ENCODE measurements at places on chromosomes 7 and 10.
A peak's percentile ranks its signal among the peaks of the same experiment; 100 is the strongest.

DNA sequence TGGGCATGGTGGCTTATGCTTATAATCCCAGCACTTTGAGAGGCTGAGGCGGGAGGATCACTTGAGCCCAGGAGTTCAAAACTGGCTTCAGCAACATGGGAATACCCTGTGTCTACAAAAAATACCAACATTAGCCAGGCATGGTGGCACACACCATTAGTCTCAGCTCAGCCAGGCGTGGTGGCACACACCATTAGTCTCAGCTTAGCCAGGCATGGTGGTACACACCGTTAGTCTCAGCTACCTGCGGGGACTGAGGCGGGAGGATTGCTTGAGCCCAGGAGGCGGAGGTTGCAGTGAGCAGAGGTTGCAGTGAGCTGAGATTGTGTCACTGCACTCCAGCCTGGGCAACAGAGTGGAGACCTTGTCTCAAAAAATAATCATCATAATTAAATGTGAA lies 9.0 kb downstream of the LRRC27 start:
- no peak for DNase-seq

DNA sequence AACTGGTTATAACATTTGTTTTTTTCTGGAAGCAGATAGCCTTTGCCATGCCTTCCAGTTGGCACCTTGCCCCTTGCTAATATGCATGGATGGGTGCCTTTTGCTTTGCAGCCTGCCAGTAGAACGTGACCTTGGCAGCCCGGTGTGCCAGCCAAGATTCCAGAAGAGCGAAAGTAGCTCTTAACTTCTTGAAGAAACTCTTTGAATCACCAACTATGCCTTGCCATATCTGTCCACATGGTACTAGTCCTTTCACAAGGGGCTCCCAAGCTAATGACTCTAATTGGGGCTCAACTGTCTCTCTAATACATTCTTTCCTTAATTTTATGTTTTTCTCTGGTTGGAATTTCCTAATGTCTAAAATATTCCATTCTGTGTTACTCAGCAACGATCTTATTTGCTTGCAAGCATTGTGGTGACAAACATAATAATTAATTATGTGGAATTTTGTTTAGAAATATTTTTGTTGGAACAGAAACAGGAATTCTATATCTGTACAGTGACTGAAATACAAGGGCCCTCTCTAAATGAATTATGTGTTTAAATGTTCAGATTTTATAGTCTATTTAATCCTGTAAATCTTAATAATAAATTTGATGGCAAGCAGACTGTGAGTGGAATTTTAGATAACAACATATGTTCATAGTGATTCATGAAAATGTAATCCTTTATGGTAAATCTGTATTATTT lies 45.8 kb downstream of the HDAC9 start:
- DNase-seq = peak; percentile 11

GRCh38 chr7:131604841-131605279 lies 48.4 kb upstream of the PODXL start:
- DNase-seq = peak; percentile 46

GRCh38 chr10:74558403-74558802 lies 268.0 kb upstream of the KAT6B start:
- DNase-seq = no peak

DNA sequence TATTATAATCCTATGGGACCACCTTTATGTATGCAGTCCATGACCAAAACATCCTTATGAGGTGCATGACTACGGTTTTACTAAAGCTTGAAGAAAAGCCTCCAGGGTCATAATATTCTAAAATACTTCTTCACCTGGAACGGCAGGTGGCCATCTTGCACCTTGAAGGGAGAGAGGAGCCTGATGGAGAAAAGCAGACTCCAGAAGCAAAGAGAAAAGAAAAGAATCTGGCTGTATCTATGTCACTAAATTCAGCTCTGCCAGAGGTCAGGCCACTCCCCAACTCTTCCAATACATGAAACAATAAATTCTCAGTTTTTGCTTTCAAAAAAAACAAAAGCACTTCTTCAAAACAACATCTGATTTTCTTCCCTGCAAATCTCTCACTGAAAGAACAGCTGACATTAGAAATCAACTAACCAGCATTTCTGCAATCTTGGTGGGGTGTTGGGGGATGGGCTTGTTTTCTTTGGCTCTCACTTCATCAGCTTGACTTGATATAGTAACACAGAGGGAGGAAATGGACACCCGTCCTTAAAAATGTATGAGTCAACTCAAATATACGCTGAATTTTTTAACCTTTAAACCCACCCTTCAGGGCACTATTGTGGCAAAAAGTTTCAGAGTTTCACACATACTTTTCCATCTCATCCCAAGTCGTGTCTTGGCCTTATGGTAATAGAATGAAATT lies 21.7 kb downstream of the HIBADH start:
- peak; percentile 5 for DNase-seq

GRCh38 chr7:36366005-36366717 lies 23.5 kb upstream of the ANLN start:
- no peak for DNase-seq

DNA sequence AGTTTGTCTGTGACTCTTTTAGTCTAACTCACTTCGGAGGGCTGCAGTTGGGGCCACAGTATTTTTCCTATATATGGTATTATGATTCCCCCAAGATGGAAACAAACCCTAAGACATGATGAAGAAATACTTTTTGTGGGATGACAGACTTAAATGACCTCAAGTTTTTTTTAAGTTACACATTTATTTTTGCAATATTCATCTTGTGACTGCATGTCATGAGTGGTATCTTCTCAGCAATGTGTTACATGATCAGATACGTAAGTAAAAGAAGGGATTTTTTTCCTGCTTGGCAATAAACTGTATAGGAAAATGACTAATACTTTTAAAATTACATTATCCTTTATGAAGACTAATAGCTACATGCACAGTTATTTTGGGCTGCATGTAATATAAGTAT lies 57.8 kb downstream of the OR13A1 start:
- DNase-seq = no peak

DNA sequence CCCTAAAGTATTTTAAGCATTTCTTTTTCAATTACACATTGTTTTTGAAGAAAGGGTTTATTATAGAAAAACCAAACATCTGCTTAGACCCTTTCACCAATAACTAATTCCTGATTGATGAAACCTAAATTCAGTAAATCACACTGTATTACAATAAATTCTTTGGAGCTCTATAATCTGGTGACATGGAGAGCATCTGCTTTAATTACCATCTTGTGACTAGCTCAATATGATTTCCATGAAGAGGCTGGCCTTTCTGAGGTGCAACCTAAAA lies 9.7 kb downstream of the HYCC1 start:
- DNase-seq = no peak

DNA sequence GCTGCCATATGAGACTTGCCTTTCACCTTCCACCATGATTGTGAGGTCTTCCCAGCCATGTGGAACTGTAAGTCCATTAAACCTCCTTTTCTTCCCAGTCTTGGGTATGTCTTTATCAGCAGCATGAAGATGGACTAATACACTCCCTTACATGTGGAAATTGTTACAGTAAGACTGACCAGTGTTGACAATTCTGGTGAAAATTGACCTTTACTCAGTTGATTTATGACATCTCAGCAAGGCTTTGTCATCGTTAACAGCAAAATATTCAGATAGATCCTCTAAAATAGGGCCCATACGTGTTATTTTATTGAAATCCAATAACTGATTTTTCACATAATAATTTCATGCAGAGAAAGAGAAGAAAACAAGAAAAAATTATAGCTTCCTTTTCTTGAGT lies 377.9 kb upstream of the SEMA3C start:
- no peak for DNase-seq

DNA sequence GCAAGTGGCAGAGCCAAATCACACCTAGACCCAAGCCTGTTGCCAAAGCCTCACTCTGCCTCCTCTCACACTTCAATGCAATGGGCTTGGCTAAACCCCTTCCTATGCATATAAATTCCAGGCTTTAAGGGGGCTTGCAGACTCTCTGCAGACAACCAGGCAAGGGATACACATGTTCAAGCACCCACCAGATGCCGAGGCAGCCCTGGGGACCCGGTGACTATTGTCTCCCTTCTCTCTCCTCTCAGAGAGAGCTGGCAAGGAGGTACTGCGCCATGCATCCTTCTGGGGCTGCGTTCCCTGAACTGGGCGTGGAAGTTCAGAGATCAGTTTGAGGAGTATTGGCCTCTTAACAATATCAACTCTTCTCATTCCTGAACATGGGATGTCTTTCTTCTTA lies 131.2 kb downstream of the ARHGAP22 start:
- DNase-seq = no peak

- DNase-seq = no peak
These were observed 60.6 kb upstream of the UBE3C start for GRCh38 chr7:157077986-157078644.

- no peak for DNase-seq
These were observed 123.6 kb downstream of the ATXN7L1 start for GRCh38 chr7:105752671-105753275.

DNA sequence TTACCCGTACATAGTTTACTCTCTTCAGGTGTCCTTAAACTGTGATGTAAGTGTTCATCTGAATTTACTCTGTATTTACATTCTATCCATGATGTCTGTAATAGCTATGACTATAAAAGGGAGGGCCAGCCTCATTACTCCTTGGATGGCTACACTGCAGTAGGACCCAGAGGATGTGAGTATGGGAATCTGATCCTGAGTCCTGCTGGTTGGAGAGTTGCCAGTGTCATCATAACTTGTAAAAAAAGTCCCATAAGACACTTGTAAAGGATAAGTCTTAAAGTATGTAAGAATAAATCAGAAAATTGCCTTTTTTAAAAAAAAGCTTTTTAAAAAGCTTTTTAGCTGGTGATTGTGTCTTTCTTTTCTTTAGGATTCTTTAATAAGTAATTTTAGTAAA lies 95.4 kb downstream of the PPP1R9A start:
- no peak for DNase-seq

- DNase-seq = no peak
These were observed 97.4 kb upstream of the PDCD4 start for GRCh38 chr10:110774069-110775019.

DNA sequence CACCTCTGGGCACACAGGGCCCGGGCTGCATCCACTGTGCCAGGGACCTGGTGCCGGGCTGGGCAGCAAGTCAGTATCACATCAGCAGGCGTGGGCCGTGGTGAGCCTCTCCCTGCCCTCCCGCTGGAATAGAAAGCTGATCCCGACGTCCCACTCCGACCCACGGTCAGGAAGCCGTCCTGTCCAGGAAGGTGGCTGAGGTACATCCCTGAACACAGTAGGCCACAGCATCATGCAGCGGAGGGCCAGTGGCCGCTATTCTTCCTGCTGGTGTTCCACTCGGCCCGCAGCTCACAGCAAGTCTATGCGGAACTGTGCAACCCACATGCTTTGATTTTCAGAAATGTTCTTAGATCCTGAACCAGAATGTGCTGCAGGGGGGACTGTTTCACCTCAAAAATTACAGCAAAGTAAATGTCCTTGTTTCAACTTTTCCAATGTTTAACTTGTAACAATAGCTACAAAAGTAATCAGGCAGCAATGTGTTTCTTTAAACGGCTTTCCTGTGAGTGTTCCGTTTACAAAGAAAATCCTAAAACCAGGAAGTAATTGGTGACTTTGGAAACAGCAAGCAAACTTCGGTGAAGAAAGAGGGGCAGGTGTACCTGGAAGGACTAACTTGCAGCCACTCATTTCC lies 676 bp upstream of the GPR146 start:
- DNase-seq = no peak

DNA sequence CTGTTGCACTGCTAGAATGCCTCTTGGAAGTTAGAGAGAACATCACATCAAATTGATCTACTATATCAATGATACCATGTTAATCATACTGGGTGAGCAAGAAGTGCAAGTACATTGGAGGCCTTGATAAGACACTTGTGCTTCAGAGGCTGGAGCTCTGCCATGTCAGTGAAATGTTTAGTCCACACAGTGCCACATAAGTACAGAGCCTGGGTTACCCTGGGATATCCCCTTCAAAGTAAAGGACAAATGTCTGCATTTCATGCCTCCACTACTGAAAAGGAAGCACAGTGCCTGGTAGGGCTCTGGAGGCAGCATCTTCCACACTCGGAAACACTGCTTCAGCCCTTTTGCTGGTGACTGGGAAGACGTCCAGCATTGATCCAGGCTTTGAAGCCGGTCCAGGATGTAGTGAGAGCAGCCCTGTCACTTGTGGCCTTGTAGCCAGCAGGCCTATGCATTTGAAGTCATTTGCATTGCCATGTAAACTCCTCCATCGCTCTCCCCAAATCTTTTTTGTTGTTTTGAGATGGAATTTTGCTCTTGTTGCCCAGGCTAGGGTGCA lies 15.7 kb upstream of the STN1 start:
- no peak for DNase-seq

GRCh38 chr7:91557789-91558404 lies 293.7 kb downstream of the FZD1 start:
- peak; percentile 72 for DNase-seq

GRCh38 chr10:114432566-114433093 lies 28.3 kb upstream of the AFAP1L2 start:
- DNase-seq = no peak

- DNase-seq = no peak
These were observed 86.8 kb upstream of the BTBD16 start for GRCh38 chr10:122184254-122184653.

- DNase-seq = no peak
These were observed 25.6 kb downstream of the TM9SF3 start for GRCh38 chr10:96560966-96561887.

DNA sequence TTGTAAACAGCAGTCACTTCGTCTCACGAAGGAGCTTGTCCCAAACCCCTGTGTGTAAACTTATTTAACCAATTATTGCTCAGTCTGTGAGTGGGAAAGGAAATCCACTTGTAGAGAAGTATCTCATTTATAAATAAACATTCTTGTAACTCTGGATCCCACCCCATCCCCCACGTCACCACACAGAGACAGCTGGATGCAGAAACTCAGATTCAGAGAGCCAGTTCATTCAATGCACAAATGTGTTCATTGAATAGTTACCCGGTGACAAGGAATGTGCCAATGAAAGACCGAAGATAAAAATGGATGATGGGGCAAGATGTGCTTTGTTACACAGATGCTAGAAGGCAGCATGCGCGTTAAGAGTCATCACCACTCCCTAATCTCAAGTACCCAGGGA lies 8.3 kb upstream of the OCM start:
- no peak for DNase-seq

DNA sequence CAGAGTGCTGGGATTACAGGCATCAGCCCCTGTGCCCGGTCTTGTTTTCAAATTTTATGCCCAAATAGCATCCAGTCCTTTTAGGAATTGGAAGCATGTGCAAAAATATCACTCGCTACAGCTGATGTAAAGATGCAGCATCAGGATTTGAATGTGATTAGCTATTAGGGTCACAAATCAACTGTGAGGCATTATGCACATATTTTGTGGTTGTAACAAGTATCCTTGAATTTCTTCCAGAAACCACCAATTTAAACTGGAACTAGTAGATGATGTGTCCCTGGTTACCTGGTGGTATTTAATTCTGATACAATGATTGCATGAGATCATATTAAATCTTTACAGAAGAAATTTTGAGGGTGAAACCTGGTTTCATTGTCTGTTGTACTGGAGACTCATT lies 41.0 kb upstream of the ITGA8 start:
- DNase-seq = no peak

GRCh38 chr7:110724811-110725210 lies 366.1 kb upstream of the LRRN3 start:
- DNase-seq = no peak

- peak; percentile 16 for DNase-seq
These were observed 112.1 kb downstream of the VPS41 start for GRCh38 chr7:38796626-38797501.
